Memory B cell (primary cell): ENCODE measurements at places on chromosomes 4 and X.
A peak's percentile ranks its signal among the peaks of the same experiment; 100 is the strongest.

GRCh38 chr4:165208741-165209388 lies 1.5 kb downstream of the KLHL2 start:
- no peak for DNase-seq

DNA sequence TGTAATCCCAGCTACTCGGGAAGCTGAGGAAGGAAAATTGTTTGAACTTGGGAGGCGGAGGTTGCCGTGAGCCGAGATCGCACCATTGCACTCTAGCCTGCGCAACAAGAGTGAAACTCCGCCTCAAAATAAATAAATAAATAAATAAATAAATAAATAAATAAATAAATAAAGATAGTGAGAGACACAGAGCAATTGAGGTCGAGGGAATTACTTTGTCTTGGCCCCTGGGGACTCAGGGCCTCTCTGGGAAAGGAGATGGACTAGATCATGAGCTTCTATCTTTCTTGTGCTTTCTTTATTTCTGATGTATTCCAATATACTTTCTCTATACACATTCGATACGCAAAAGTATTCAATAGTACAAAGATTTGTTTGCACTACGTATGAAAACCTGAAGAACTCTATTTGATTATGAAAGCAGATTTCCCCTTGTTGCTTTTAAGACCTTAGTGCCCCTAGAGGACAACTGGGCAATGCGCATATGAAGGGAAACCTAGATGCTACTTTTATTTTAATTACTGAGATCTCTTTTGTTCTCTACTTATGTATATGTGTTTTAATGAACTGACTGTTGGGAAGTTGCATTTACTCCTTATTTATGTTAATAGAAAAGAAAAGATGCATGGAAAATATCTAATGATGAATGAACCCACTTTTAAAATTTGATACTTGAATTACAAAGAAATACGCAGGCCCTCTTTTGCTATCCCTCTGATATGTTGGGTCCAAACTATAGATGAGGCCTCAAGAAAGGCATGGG lies 12.8 kb upstream of the ELOVL6 start:
- no peak for DNase-seq

DNA sequence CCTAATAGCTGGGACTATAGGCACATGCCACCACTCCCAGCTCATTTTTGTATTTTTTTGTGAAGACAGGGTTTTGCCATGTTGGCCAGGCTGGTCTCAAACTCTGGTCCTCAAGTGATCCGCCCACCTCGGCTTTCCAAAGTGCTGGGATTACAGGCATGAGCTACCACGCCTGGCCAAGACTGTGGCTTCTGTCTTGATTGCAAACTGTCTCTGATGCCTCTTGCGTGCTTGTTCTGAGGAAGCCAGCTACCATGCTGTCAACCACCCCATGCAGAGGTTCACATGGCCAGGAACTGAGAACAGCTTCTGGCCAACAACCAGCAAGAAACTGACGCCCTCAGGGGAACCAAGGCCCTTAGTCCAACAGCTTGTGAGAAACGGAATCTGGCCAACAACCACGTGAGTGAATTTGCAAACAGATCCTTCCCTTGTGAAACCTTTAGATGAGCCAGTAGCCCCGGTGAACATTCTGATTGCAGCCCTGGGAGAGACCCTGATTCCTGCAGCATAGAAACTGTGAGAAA lies 71.2 kb downstream of the SUPT20HL2 start:
- DNase-seq: peak; percentile 2

- no peak for DNase-seq
Observed at GRCh38 chrX:123846577-123847038, 13.2 kb upstream of the XIAP start.

DNA sequence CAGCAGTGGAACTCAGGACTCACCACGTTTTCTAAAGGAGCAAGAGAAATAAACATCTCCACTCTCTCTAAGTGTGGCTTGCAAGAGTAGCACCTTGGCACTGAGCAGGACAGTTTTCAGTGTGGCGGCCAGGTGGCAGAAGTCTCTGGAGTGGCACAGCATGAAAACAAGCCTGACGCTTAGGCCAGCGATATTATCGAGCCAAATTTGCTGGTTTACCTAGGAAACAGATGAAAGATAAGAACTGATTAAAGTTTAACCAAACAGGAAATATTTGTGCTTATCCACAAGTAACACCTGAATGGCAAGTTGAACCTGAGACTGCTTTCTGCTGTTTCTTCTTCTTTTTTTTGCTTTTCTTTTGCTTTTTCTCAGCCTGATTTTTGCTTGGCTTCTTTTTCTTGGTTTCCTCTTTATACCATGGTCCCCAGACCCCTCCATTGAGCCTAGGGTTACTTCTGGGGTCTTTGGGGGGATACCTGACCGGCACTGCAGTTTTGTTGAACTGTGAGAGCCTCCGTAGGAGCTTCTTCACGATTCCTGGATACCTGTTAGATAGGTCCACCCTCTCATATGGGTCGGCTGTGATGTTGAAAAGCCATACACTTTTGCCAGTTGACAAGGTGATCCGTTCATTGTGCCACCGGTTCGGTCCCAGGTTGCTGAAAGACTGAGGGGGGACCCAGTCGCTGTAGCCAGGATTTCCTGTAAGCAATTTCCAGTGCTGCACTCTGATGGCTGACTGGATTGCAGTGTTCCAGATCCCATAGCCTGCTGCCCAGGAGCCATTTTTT lies 77.3 kb downstream of the ARSJ start:
- DNase-seq: no peak

DNA sequence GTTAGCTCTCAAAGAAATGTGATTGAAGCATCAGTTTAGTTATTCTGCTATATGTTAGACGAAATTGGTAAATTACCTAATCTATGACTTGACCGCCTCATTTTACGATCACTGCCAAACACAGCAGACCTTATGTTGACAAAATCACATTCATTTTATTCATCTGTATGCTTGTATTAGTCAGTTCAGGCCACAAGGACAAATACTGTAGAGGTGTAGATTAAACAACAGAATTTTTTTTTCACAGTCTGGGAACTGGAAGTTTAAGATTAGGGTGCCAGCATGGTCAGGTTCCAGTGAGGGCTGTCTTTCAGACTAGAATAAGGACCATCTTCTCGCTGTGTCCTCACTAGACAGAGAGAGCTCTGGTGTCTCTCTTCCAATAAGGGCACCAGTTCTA lies 177.1 kb downstream of the NWD2 start:
- no peak for DNase-seq

- no peak for DNase-seq
Observed at GRCh38 chr4:12729384-12729783, 754.8 kb downstream of the RAB28 start.

- no peak for DNase-seq
Observed at GRCh38 chr4:7307394-7308099, 115.2 kb downstream of the SORCS2 start.

DNA sequence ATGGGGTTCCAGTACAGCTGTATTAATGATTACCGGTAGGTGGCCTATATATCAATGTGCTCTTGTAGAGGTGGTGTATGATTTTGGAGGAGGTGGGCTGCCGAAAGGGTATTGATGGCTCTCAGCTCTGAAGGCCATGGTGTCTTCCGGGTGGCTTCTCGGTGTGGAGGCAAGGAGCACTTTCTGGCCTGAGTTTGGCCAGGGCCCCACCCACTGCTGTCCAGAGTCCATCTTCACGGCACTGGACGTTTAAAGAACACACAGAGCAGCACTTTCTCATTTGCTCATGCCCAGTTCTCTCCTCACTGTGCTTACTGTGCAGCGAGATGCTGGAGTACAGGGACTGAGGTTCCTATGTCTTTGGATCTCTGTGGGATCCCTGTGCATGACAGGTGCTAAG lies 16.1 kb downstream of the BST1 start:
- no peak for DNase-seq

GRCh38 chr4:181173046-181173445 lies 1070.2 kb upstream of the TENM3 start:
- DNase-seq: no peak

- no peak for DNase-seq
Observed at GRCh38 chr4:81806485-81806884, 334.8 kb upstream of the RASGEF1B start.

DNA sequence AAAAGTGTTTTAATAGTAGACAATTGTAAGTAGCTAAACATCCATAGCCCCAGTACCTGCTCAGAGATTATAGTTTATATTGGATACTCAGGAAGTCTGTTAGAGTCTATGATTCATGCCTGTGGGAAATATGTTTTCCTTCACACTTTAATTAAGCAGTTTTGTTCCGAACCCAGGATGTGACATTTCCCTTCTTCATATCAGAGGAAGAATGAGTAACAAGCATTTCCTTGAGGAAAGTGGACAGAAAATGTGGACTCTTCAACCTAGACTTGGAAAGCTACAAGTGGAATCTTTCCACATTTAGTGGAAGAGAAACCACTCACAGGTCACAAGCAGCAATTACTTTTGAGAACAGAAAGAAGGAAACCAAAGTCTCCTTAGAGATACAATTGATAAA lies 419.4 kb downstream of the C4orf33 start:
- DNase-seq: no peak

- no peak for DNase-seq
Observed at GRCh38 chr4:175369087-175369486, 443.0 kb downstream of the GPM6A start.

- no peak for DNase-seq
Observed at GRCh38 chr4:174047363-174047762, 236.1 kb downstream of the FBXO8 start.

DNA sequence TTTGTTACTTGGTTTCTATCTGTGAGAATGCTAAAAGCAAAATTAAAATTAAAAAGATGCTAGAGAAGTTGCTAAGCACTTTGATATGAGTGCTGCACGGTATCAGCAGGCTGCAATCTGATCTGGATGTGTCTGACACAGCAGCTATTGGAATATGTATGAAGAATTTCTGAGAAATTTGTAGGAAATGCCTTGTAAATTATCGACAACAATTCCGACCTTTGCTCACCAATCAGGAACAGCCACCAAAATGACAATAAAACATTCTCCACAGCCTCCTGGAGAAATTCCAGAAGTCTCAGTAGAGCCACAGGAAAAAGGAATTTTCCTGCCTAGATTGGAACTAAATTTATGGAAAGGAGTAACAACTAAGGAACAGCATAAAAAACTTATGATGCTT lies 82.5 kb downstream of the TIGD2 start:
- no peak for DNase-seq

DNA sequence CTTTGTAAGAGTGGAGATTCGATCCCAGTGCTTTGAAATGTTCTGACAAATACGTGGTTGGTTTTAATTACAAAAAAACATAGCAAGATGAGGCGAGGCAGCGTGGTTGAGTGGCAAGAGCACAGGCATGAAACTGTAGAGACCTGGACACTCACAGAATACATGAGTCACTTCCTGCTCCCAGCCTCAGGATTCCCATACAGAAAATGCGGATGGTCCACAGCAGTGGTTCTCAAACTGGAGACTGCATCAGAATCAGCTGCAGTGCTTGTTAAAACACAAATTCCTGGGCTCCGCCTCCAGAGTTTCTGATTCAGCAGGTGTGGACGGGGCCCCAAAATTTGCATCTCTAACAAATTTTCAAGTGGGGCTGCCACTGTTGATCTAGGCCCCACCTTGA lies 10.1 kb downstream of the OTOP1 start:
- DNase-seq: no peak

DNA sequence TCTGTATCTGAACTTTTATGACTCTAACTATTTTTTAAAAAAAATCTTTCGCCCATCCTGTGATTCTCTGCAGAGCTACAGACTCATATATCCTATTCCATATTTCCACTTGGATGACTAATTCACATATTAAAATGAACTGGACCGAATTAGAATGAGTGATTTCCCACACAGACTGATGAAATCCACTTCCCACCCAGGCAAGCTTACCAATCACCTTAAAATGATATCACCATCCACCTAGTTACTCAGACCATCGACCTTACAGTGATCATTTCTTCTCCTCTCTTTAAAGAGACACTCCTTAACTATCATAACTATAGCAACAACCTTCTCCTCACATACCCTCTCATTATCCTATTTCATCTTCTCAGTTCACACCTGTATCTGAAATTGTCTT lies 34.1 kb upstream of the GUCY1B1 start:
- DNase-seq: no peak

- no peak for DNase-seq
Observed at GRCh38 chr4:41212616-41213203, 1.6 kb downstream of the APBB2 start.

DNA sequence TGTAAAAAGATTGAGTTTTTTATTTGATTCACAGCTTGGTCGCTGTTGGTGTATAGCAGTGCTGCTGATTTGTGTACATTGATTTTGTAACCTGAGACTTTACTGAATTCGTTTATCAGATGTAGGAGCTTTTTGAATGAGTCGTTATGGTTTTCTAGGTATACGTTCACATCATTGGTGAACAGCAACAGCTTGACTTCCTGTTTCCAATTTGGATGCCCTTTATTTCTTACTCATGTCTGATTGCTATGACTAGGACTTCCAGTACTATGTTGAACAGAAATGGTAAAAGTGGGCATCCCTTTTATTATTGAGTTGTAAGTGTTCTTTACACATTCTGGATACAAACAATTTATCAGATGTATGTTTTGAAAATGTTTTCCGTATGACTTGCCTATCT lies 76.0 kb downstream of the ADGRG4 start:
- no peak for DNase-seq

DNA sequence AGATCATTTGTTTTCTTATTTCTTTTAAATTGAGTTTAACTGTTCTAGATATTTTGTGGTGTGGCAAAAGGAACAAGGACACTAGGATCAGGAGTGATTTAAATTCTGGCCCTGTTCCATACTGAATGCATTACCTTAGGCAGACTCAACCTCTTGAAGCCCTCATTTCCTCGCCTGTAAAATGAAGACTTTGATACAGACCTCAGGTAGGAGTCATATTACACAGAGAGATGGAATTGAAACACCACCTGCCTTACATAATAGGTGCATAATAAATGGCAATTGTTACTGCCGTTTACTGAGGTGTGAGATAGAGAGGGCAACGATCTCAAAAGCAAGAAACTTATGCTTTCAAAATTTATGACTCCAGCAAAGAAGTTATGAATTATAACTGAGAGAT lies 28.2 kb upstream of the RASSF6 start:
- no peak for DNase-seq

GRCh38 chrX:149185087-149185486 lies 320.0 kb downstream of the IDS start:
- DNase-seq: no peak

DNA sequence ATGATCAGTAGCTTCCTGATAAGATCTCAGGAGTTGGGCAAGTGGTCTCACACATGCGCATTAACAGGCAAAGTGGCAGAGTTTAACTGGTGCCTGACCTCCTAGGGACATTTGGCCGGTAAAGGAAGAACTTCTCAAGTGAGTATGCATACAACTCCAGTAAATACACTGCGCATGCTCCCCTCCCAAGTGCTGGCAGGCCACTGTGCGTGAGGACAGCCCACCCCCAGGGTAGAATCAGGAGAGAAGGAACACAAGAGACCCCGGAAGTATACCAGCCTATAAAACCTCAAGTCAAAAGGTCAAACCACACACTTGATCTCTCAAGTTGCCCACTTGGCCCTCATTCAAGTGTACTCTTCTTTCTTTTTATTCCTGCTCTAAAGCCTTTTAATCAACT lies 225.5 kb upstream of the ANKRD50 start:
- no peak for DNase-seq

DNA sequence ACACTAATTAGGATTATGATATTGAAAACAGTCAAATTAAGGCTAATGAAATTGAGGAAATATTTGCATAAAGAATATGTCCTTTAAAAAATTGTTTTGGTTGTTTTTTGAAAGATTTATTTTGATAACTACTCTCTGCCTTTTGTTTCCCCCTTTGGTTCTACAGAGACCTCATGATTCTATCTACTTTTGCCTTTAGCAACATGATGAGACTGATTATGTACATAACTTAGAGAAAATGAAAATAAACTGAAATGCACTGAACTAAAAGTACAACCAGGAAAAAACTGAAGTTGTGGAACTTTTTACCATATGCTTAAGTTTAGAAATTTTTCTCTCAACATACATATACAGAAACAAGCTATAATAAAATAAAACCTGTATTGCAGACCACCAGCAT lies 21.4 kb downstream of the EXOC1 start:
- no peak for DNase-seq
